ENCODE measurements at places on chromosomes 4 and X. TPM values are rescaled to one million over a fixed set of nuclear protein-coding genes. Genes with fewer than 3 reads are reported as not detected.

ALAS2 gene
- not detected for total RNA-seq

MTTP gene
- total RNA-seq: not detected

SPANXB1 gene
- 2.5 TPM for total RNA-seq

NEUROG2 gene
- not detected for total RNA-seq

SLC26A1 gene
- 0.38 TPM for total RNA-seq

P2RY4 gene
- total RNA-seq: not detected

USO1 gene
- 22.8 TPM for total RNA-seq
